ENCODE measurements at places on chromosomes 11 and 22.

DNA sequence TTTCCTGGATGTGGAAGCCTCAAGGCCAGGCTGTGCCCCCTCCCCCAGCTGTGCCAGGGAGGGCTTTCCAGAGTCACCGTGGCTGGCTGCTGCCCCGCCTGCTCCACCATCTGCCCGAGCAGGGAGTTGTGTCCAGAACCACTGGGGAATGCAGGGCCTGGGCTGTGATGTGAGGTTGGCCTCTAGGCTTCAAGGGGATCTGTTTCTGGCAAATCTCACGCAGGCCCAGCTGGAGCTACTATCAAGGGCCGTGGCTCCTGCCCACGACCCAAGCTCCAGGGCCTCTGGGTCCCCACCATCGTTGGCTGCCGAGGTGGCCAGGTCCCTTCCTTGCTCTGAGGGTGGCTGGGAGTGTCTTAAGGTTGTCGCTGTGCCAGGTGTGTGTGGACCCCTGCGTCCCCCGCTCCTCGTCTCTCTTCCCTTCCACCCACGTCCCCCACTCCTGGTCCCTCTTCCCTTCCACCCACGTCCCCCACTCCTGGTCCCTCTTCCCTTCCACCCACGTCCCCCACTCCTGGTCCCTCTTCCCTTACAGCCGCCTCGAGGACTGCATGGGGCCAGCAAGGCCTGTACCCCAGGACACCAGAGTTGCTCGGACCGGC is 6.1 kb downstream of the BRSK2 start:
- no peak overlapping the region for H3K4me3 ChIP-seq
- no peaks in the 10 kb centered on the region for H3K4me1 ChIP-seq
- H3K27ac ChIP-seq, result no peak overlapping the region
- DNase-seq, result no peak
- H3K27me3 ChIP-seq, result peaks cover 4% of the 10 kb centered on the region

DNA sequence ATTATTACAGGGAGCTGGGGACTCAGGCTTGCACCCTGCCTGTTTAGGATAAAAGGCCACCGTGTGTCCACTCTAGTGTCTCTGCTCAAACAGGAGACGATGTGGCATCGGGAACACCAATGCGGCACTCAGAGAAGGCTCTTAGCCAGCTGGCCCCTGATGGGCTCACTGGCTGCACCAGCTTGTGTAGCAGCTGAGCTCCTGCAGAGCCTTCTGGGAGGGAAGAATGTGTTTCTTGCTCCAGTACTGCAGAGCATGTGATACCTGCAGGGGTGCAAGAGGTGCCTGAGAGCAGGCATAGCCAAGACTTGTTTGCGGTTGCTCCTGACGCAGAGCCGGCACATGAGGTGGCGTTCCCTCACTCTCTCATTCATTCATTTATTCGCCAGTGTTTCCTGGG is 44.4 kb upstream of the KCNQ1OT1 start:
- no peak overlapping the region for H3K27ac ChIP-seq
- H3K4me3 ChIP-seq, result no peak overlapping the region
- no peaks in the 10 kb centered on the region for H3K27me3 ChIP-seq
- no peaks in the 10 kb centered on the region for H3K36me3 ChIP-seq

DNA sequence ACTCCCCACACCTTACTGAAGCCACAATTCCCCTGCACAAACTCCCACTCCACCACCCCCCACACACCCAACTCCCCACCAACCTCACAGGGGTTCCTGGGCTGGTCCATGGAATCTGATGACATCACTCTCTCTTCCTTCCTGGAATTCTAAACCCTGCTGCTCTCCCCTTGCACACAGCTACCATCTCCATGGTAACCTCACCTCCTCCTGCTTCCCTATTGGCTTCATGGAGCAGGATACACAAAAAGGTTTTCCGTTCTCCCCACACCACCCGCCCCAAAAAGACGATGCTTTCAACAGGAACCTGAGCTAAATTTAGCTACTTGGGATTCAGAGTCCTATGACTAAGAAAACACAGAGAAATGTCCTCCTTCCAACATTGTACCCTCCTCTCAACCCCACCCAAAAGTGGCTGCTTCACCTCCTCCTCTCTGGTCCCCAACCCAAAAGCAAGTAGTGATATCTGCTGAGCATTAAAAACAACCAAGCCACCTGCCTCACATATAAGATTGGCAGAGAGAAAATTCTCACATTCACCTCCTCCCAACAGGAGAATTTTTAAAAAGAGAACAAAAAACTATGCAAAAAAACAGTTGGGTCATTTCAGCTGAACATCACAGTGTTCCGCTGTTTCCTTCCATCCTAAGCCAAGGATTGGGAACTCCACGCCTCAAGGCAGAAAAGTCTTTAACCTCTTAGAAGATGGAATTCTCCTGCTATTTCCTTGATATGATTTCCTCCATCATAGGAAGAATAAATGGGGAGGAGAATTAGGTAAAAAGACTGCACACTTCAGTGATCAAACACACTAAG is 66.9 kb downstream of the RBFOX2 start:
- H3K4me1 ChIP-seq, result peaks cover 2% of the 10 kb centered on the region
- peak overlapping the region; percentile 64 for H3K27ac ChIP-seq
- no peaks in the 10 kb centered on the region for H3K27me3 ChIP-seq
- peak; percentile 99 for DNase-seq

DNA sequence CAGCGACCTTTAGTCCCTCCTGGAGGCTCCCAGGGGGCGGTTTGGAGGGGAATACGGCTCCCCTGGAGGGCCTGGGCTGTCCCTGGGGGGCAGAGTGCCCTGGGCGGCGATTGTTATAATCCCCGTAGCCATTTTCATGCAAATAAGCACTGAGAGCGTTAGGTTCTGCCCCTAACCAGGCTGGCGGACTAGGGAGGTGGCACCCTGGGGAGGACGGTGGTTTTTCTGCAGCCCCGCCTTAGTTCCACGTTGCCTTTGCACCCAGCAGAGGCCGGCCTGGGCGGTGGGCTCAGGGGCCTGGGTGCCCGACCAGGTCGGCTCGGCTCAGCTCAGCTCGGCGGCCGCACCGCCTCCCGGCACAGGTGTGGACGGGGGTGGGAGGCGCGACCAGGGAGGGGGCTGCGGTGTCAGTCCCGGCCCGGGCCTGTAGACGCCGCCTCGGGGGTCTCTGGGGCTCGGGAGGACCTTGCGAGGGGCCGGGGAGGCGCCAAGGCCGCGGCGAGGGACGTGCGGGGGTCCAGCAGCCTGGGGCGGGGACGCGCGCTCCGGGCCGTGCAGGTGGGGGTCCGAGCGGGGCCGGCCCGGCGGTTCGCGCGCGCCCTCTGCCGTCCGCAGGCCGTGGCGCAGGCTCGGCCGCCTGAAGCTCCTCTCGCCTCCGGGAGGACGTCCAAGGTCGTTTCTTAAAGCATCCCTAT is 2.3 kb upstream of the DUSP8 start:
- no peaks in the 10 kb centered on the region for H3K36me3 ChIP-seq
- no peak overlapping the region for H3K27ac ChIP-seq
- H3K4me1 ChIP-seq, result no peaks in the 10 kb centered on the region
- no peak for DNase-seq

DNA sequence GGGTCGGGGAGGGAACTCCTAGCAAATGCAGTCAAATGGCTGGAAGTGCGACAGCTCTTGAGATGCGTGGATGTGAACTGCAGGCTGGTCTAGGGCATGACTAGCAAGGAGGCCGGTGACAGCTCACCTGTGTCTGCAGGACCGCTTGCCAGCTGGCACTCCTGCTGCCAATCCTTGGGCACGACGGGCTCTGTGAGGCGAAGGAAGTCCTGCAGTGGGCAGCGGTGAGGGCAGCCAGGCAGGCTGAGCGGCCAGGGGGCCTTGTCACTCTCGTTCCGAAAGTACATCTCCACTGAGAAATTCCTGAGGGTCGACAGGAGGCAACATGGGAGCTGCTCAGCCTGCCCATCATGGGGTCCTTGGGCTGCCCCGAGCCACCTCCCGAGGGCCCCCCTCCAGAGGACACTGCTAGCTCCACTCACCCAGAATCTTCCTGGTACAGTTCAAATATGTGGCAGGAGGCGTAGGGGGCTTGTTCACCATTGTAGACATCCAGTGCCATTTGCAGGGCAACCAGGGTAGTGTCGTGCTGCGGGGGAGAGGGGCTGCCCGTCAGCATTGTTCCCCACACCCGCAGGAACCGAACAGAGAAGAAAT is 5.9 kb downstream of the ACP2 start:
- no peak for DNase-seq
- H3K36me3 ChIP-seq, result peaks cover 9% of the 10 kb centered on the region
- H3K4me3 ChIP-seq, result no peak overlapping the region
- no peaks in the 10 kb centered on the region for H3K27me3 ChIP-seq

- no peaks in the 10 kb centered on the region for H3K27me3 ChIP-seq
- H3K27ac ChIP-seq, result no peak overlapping the region
- H3K4me3 ChIP-seq, result no peak overlapping the region
- no peaks in the 10 kb centered on the region for H3K36me3 ChIP-seq
Measured at GRCh38 chr11:125282596-125282914, 118.0 kb downstream of the PKNOX2 start.

DNA sequence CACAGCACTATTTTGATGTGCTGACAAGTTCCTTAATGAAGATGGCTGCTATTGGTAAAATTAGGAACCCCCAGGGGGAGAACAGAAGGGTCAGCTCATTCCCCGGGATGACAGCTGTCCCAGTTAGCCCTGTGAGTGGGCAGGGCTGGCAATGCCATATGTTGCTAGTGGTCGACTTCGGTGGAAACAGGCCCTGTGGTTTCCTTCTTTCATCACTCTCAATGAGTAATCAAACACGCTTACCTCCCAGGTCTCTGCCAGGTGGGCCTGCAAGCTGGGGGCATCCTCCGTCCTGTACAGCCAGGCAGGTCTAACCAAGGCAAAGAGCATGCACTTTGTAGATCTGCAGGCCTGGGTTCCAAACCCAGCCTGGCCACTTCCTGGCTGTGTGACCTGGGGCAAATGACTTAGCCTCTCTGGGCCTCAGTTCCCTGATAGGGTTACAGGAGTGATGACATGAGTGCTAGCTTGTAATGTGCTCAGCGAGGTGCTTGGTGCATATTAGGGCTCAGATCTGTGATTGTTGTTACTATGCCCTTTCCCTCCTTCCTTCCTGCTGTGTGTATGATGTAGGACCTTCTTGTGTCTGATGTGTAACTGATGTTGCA is 85.2 kb downstream of the TSPAN18 start:
- peaks cover 2% of the 10 kb centered on the region for H3K4me1 ChIP-seq
- DNase-seq, result no peak
- no peak overlapping the region for H3K4me3 ChIP-seq
- H3K36me3 ChIP-seq, result no peaks in the 10 kb centered on the region
- H3K27me3 ChIP-seq, result no peaks in the 10 kb centered on the region

DNA sequence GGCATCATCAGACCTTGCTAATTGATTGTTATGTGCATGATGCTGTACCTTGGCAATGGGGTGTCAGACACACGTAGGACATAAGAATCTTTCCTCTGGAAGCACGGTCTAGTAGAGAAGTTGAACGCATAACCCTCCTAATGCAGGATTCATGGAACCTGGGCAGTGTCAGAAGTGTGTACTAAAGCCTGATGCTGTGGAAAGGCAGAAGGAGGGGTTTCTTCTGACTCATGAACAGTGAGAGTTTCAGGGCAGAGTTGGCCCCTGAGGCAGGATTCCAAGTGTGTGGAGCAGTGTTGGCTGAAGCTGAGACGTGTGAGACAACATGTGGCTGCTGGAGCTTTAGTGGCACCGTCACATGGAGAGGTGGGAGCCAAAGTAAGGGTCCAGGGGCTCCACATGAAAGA is 3.5 kb downstream of the PANX1 start:
- H3K27ac ChIP-seq, result no peak overlapping the region
- peaks cover 28% of the 10 kb centered on the region for H3K4me1 ChIP-seq

- no peaks in the 10 kb centered on the region for H3K27me3 ChIP-seq
- no peak overlapping the region for H3K27ac ChIP-seq
- H3K36me3 ChIP-seq, result no peaks in the 10 kb centered on the region
- peaks cover 10% of the 10 kb centered on the region for H3K4me1 ChIP-seq
- DNase-seq, result no peak
Measured at GRCh38 chr11:45757672-45758071, 47.3 kb upstream of the SLC35C1 start.

GRCh38 chr11:32099516-32099915 is 8.6 kb downstream of the RCN1 start:
- peaks cover 30% of the 10 kb centered on the region for H3K36me3 ChIP-seq
- H3K4me3 ChIP-seq, result no peak overlapping the region
- DNase-seq, result no peak
- H3K27ac ChIP-seq, result no peak overlapping the region
- no peaks in the 10 kb centered on the region for H3K27me3 ChIP-seq

DNA sequence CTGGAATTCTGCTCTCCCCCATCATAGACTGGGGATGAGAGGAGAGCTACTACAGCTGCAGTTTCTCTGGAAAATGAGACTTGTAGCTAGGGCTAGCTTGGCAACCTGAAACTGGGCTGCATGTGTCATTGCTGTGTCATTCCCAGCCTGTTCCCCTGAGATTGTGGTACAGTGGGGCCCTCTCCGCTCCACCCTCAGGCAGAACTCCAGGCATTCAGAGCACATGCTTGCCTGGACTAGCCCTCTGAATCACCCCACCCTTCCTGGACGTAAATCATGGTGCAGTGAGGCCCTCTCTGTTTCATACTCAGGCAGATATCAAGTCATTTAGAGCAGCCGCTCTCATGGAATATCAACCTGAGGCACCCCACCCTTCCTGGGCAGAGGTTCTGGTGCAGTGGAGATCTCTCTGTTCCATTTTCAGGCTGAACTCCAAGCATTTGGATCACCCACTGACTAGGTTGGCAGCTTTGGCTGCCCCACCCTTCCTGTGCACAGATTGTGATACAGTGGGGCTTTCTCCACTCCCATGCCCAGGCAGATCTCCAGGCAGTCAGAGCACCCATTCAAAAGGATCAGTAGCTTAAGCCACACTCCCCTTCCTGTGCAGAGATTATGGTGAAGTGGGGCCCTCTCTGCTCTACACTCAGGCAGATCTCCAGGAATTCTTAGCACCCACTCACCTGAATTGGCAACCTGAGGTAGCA is 274.4 kb downstream of the C11orf87 start:
- H3K27me3 ChIP-seq, result no peaks in the 10 kb centered on the region
- H3K4me1 ChIP-seq, result no peaks in the 10 kb centered on the region
- DNase-seq, result peak; percentile 7
- H3K4me3 ChIP-seq, result no peak overlapping the region
- H3K36me3 ChIP-seq, result no peaks in the 10 kb centered on the region

DNA sequence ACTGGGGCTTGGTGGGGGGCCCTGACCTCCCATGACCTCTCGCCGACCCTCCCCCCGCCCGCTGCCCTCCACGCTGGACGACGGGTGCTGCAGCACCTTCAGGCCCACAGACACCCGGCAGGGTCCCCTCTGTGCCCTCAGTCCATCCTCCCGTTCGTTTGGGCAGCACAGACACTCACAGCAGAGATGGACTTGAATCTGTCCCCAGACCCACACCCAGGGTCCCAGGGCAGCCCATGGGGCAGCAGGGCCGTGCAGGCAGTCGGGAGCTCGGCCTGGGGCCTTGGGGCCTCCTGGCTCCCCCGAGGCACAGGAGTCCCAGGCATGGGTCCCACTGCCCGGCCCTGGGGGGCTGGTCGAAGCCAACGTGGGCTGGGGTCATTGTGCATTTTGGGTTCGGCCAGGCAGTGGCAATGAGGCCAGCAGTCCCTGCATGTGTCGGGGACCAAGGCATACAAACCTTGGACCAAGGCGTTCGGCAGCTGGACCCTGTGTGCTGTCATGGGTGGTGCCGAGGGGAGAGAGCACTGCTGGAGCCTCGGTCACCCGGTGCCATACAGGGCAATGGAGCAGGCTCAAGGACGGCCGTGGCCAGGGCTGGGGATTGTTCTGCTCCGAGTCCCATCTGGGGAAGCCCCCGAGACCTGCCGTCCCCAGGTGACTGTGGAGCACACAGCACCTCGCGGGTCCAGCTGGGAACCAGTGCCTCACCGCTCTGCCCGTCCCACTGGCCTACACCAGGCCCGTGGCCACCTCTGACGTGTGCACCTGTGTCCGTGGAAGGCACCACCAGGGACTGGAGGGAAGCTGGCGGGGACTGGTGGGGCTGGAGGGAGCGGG is 19.3 kb upstream of the BRSK2 start:
- no peak overlapping the region for H3K4me3 ChIP-seq
- no peaks in the 10 kb centered on the region for H3K36me3 ChIP-seq
- no peaks in the 10 kb centered on the region for H3K27me3 ChIP-seq
- H3K4me1 ChIP-seq, result no peaks in the 10 kb centered on the region
- no peak overlapping the region for H3K27ac ChIP-seq
- DNase-seq, result no peak

Data from mesendoderm (in vitro differentiated cells).